ENCODE measurements at places on chromosomes 16 and 17.

- DNase-seq, result no peak
Observed at GRCh38 chr17:67364847-67365737, 1.3 kb downstream of the PSMD12 start.

- DNase-seq, result no peak
Observed at GRCh38 chr16:88578446-88579313, 8.5 kb downstream of the ZC3H18 start.

DNA sequence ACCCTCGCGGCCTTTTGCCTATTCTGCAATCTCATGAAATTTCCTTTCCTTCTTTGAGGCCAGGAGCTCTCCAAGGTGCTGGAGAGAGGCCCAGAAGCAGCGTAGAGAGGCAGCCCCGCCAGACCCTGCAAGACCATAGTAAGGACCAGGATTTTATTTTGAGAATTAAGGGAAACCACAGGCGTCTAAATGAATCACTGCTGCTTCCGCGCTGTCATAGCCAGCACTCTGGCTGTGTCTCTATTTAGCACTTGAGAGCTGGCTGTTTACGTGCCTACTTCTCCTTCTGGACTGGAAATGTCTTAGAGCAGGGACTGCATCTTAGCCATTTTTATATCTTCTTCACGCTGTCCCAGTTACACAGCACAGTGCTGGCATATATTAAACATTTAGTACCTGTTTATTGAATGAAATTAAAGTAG, 37.6 kb upstream of the PIRT start:
- peak; percentile 14 for DNase-seq

- DNase-seq, result no peak
Observed at GRCh38 chr17:32503251-32504165, 16.7 kb downstream of the CDK5R1 start.

GRCh38 chr17:83144421-83145357, 65.3 kb downstream of the METRNL start:
- peak; percentile 29 for DNase-seq

GRCh38 chr17:37176723-37177122, 199.1 kb upstream of the C17orf78 start:
- peak; percentile 17 for DNase-seq

DNA sequence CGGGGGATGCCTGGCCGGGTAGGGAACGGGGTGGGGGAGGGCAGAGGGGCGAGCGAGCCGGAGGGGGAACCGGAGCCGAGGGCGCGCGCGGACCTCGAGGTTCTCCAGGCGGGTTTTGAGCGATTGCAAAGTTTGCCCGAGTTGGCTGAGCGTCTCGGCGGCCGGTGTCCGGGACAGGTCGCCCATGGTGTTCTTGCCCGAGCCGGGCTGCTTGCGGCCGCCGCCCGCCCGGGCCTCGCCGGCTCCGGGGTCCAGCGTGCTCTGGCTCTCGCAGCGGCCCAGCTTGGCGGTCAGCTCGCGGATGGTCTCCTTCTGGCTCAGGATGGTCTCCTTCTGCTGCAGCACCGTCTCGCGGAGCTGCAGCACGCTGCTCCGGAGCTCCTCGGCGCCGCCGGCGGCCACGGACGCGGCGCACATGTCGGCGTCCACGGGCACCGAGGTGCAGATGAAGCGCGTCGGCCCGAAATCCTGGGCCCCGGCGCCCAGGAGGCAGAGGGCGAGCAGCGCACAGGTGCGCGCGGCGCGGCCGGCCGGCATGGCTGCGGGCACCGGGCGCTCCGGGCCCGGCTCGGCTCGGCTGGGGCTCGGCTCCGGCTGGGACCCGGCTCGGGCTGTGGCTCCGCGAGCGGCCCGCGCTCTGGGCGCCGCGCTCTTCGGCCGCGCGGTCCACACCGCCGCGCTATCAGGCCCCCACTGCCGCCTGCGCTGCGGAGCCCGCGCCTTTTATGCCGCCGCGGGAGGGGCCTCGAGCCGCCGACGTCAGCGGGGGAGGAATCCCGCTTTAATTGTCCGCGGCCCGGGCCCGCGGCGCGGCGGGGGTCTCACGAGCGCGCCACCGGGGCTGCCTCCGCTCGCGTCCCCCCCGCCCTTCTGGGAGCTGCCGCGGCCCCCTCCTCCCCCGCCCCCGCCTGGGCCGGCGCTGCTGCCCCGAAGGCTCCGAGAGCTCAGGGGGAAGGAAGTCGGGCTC, at the start of gene NPTX1:
TSS of gene NPTX1 (minus strand) at position 698 of the 967 bp plus-strand sequence. CDS start at position 537, 161 bp downstream.
- no peak for DNase-seq

DNA sequence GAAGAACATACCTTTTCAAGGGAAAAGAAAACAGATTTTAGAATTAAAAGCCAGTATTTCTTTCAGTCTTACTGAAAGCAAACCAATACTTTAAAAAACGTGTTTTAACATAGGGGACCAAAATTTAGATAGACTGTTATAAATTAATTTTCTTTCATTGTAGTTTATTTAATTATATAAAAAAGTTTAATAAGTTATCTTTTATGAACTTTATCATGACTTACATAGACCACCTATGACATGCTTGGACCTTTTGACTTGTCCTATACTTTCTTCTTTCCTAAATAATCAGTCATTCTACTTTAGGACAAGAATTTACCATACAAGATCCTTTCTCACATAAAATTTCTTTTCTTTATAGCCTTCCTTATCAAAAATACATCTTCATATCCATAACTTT, 102.0 kb upstream of the HAS3 start:
- peak; percentile 19 for DNase-seq

DNA sequence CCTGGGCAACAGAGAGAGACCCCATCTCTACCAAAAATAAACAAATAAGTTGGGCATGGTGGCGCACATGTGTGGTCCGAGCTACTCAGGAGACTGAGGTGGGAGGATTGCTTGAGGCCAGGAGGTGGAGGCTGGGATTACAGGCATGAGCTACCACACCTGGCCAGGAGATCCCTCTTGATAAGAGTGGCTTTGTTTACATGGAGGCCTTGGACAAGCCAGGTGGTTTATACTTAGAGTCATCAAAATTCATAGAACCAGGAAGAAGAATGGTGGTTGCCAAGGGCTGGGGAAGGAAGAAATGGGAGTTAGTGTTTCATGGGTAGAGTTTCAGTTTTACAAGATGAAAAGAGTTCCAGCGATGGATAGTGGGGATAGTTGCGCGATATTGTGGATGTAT, 8.8 kb upstream of the ZFP1 start:
- DNase-seq, result no peak

DNA sequence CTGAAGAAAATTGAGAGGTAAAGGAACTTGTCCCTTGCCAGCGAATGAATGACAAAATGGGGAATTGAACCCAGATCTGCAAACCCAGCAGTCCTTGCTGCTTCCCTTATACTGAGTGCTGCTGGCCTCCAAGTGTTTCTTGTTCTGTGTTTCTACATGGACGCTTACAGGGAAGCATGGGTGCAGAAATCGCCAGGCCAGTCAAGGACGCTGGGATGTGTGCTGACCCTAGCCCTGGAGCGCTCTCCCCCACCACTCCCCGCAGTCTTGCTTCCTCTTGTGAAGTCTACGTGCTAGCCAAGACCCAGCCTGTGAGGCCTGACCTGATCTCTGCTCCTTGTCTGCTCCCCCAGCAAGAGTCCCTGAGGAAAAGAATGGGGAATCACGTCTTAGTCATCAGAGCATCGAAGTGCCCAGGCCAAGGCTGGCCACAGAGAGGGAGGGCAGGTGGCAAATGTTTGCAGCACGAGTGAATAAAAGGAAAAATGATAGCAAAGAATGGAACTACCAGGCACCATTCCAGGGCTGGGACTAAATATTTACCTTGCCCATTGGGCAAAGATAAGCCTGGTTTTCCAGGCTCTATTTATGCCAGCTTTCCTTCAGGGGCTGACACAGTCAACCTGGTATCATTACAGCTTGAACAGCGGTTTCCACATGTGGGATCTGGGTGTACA, 17.4 kb downstream of the CA4 start:
- DNase-seq, result no peak

DNA sequence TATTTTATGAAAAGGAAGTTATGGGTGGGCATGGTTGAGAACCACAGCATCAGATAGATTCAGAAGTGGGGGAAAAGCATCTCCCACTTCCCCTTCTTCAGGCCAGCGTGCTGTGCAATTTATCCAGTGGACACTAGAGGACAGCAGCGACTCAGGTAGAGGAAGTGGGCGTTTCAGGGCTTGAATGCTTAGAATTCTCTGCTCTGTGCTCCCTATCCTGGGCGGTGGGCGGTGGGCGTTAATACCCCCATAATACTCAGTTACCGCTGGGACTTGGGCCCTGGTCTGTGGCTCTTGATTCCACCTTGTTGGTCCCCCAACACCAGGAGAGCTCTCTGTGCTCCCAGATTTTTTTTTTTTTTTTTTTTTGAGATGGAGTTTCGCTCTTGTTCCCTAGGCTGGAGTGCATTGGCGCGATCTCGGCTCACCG, 3.7 kb upstream of the LYZL6 start:
- DNase-seq, result peak; percentile 28

DNA sequence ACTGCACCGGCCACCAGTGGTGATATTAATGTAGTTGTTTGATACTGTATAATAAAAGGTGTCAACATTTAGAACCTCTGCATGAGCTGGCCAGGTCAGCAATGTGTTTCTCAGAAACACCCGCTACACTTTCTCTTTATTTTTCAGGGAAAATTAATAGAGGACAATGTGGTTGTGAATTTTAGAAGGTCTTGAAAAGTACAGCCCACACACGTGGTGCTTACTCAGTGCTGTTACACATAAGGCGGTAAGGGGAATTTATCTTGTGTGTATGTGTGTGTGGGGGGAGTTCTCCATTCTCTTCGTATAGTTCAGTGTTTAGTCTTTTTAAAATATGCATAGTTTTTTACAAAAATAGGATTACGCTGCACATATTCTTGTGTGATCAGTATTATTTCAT, 4.4 kb upstream of the ZFP1 start:
- no peak for DNase-seq

DNA sequence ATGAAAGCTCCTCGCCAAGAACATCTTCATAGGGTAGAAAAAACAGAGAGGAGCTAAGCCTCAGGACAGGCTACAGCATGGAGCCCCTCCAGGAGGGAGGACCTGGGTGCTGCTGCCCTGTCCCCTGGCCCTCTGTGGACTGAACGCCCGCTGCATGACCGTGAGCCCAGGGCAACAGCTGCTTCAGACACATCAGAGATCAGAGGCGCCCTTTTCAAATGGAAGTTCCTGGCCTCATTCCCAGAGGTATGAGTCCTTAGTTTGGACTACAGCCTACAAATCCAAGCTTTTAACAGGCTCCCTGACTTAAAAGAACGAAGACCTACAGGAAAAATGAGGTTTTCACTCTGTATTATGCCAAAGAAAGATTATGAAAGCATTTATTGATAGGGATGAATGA, 48.5 kb downstream of the ZNF18 start:
- DNase-seq, result peak; percentile 54
